ENCODE measurements at places on chromosomes 4 and X.

DNA sequence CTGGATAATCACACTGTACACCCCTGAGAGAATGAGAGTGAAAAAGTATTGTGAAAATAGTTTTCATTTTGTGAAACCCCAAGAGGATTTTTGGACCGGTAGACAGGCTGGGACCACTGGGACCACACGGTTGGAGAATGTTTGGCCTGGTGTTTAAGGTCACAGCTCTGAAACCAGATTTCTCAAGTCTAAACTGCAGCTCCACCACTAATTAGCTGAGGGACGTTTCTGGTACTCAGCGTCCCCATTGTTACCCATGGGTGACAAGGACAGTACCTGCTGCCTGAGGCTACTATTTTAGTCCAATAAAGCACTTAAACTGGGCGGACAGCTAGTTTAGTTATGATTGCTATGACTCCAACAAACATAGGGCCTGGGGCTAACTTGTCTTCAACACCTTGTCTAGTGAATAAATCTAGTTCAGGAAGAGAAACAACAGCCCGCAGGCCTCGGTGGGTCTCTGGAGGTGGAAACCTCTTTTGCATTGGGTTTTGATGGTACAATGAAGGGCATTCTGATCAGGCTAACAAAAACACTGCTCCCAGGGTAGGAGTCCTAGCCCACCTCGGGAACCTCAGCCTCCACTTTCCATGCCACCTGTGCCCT is 509 bp upstream of the USP11 start:
- no peak for DNase-seq

DNA sequence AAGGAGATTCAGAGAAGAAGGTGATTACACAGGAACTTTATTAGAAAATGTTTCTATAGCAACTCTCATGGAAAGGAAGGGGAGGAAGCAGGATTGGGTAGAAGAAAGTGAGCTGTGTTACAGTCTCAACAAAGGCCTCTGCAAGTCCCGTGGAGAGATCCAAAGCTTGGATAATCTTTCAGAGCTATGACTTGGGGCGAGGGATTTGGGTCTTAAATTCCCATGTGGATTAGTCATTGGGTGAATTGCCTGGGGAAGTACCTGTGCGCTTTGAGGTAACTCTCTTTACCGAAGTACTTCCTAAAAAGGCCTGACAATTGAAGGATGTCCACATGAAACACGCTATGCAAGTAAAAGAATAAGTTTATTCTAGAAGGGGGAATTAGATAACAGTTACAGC is 133.8 kb upstream of the ANKRD50 start:
- no peak for DNase-seq

DNA sequence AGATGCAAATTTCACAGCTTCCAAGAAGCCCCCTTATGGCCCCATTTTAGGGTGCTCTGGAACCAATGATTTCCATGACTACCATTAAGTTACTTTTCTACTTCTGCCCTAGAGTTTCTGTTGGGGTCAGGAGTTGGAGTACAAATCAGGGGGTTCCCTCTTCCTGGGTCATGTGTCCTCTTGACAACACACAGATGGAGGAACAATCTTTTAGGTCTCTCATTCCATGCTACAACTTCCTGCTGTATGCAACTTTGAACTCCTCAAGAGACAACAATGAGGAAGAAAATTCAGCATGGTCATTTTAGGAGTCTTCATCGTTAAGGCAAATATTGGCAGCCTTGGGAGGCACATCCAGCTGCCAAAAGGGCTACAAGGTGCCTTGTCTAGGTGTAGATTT is 79.7 kb downstream of the SEL1L3 start:
- DNase-seq, result no peak

DNA sequence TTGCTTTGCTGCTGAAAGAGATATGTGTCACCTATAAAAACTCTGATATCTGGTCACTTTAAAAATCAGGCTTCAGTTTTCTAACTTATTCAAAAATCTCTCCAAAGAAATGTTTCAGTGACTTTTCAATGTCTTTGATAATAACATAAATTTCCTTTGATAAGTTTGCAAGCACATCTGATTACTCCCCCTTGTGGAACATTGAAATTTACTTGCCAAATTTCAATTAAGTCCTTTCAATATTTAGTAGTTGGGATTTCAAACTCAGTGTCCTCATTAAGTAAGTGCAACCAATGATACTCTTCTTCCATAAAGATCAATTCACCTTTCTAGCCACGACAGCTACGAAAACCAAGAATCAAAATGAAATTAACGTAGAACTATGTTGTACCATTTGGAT is 151.3 kb upstream of the FAM47C start:
- no peak for DNase-seq

GRCh38 chrX:128928636-128929035 is 594.7 kb downstream of the SMARCA1 start:
- DNase-seq, result no peak

DNA sequence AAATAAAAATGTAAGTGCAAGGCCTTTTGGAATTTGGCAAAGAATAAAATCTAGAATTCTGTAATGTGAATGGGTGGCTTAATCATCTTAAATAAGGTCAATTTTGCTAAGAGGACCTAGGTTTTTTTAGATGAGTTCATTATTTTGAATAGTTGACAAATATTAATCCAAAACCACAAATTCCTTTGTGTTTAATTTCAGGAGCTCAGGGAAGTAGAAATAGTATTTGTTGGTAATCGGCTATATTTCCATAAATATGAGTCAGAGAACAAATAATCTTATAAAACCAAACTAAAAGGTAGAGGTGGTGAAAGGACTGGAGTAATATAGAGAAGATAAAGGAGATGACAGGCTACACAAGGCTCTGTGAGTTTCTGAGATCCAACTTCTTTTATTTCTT is 190.4 kb upstream of the TLL1 start:
- no peak for DNase-seq

GRCh38 chr4:78057135-78057599 is at the start of gene FRAS1:
FRAS1 (plus strand) TSS chr4:78057323; CDS start chr4:78058010, 687 bp downstream.
- no peak for DNase-seq

DNA sequence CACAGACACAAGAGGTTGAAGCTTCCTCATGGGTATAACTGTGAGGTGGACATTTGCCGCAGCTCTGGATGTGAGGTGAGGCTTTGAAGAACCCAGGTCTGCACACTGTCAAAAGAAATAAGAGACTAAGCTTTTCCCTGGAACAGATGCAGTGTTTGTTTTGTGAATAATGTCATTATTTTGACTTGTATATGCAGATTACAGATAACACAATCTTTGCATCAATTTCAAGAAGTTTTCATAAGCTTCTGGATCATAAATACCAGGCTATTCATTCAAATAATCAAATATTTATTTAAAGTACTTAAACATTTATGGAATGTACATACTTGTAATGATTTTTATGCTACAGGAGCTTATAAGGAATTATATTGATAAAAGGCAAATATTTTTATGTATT is 174.8 kb downstream of the EPHA5 start:
- DNase-seq, result no peak

GRCh38 chr4:47561331-47561730 is 76.3 kb downstream of the ATP10D start:
- no peak for DNase-seq

- DNase-seq, result no peak
These were observed 201.3 kb upstream of the CPEB2 start for GRCh38 chr4:14800977-14801376.

GRCh38 chrX:153794897-153795816 is 689 bp downstream of the SSR4 start:
- DNase-seq, result no peak

- DNase-seq, result peak; percentile 16
These were observed 2360.1 kb downstream of the PCDH7 start for GRCh38 chr4:33080275-33080674.

GRCh38 chr4:74330295-74330750 is 22.1 kb downstream of the EPGN start:
- DNase-seq, result peak; percentile 92

- DNase-seq, result no peak
These were observed 2256.1 kb upstream of the AGA start for GRCh38 chr4:179698321-179698720.

GRCh38 chr4:61320631-61321030 is 120.5 kb downstream of the ADGRL3 start:
- DNase-seq, result no peak

- DNase-seq, result no peak
These were observed 146.2 kb downstream of the SPATA18 start for GRCh38 chr4:52197306-52197705.

DNA sequence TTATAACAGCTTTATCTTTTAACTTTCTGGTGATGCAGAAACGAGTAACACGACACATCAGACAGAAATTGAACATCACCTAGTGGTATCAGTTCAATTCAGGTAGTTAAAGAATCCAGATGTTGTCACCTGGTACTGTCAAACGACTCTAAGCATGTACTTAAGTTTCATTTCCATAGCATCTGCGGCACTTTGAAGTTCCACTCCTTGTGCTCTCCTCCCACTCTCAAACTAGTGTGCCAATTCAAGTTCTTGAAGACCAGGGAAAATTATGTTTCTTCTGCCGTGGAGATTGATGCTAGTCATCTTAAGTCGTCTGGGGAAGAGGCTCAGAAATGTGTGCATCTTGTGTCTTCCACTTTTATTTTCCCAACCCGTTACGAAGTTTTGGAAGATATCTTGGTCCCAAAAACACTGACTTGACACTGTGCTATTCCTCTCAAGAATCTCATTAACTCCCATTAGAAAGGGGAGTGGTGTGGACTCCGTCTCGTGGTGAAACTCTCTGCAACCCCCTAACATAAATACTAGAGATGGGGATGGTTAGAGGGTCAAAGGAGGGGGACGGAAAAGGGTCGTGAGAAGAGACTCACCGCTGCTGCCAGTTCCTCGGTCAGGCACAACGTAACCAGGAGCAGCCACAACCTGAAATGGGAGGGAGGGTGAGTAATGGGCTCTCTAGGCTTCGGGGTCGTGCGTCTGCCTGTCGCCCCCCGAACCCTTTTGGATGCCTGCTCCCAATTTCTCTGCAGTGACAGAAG is 693 bp downstream of the COL4A6 start:
- DNase-seq, result no peak

DNA sequence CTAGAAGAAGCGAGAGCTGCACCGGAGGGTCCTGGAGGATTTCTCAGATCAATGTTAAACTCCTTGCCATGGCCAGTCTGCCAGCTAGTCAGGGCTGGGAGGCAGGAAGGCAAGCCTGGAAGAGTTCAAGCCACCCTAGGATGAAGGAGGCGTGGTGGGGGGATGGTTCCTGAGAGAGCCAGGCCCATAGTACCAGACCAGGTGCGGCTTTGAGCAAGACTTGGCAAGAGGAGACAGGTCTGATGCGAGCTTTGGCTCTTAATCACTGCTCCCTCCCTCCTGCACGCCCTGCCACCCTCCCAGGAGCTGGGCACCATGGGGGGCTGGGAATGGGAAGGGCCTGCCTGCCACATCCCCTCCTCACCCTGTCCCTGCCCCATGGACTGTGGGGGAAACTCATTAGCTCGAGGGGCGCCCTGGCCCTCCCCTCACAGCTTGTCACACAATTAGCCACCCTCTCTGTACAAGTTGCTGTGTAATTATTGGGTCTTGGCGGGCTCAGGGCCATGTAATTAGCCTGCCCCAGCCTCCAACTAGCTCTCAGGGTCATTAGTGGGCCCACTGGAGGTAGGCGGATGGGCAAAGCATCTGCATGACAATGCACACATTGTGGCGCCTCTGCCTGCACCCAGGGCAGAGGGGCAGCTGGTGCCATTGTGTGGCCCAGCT is 50.3 kb downstream of the EFNB1 start:
- DNase-seq, result no peak

DNA sequence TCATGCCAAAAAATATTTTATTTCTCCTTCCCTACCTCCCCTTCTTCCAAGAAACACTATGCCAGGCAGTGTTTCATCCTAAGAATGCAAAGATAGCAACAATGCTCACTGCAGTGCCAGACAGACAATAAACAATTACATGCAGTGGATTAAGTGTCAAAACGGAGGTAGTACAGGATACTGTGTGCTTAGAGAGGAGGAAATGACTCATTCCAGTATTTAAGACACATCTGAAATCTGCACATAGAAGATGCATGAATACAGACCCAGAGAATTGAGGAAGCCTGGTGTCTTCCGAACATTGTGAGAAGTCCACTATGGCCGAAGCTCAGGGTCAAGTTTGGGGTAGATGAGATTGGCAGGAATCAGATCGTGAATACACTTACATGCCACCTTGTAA is 326.4 kb downstream of the PPP3CA start:
- DNase-seq, result peak; percentile 78

DNA sequence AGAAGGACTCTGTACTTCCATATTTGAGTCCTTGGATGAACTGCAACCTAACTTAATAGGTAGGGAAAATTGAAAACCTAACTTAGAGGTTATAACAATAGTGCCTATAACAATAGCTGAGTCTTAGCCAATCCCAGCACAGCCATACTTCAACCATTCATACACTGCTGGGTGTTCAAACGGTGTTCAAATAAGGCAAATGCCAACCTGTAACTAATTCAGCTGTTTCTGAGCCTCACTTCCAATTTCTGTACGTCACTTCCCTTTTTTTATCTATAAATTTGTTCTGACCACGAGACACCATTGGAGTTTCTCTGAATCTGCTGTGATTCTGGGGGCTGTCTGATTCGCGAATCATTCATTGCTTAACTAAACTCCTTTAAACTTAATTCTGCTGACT is 9.6 kb upstream of the GRSF1 start:
- peak; percentile 56 for DNase-seq

GRCh38 chr4:178665916-178666315 is 1223.7 kb upstream of the AGA start:
- DNase-seq, result no peak

DNA sequence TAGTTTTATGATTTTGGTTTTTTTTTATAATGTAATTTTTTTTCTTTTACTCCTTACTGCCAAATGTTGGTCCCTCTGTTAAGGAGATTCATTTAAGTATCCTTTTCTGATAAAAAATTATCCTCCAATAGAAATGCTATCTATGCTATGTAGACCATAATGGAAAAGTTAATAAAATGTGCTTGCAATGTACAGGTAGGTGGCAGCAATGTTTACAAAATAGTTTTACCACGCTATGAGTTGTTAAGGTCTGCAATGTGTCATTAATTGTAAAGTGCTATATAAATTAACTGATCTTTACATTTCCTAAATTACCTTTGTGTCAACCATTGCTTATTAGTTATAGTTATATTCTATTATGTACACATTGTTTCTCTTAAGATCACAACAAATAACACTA is 3.8 kb upstream of the CENPC start:
- peak; percentile 37 for DNase-seq

Measured in MV-4-11 (cell line).